ENCODE measurements at places on chromosomes 6 and 20.

- DNase-seq, result no peak
Measured at GRCh38 chr6:168968228-168968627, 285.4 kb downstream of the THBS2 start.

- no peak for DNase-seq
Measured at GRCh38 chr6:8683204-8683603, 247.9 kb upstream of the SLC35B3 start.

DNA sequence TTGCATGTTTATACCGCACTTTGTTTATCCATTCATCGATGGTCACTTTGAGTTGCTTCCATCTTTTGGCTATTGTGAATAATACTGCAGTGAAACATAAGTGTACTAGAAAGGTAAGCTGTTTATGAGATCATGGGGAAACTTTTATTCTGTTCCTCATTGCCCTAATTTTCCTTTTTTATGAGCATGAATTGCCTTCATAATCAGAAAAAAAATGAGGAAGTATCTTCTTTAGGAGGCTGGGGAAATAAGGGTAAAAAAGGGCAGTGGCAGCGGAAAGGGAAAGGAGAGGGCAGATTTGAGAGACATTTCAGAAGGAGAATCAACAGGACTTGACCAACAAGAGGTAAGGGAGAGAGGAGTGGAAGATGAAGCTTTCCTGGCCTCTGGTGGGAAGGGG lies 14.3 kb upstream of the SERINC3 start:
- DNase-seq, result no peak

DNA sequence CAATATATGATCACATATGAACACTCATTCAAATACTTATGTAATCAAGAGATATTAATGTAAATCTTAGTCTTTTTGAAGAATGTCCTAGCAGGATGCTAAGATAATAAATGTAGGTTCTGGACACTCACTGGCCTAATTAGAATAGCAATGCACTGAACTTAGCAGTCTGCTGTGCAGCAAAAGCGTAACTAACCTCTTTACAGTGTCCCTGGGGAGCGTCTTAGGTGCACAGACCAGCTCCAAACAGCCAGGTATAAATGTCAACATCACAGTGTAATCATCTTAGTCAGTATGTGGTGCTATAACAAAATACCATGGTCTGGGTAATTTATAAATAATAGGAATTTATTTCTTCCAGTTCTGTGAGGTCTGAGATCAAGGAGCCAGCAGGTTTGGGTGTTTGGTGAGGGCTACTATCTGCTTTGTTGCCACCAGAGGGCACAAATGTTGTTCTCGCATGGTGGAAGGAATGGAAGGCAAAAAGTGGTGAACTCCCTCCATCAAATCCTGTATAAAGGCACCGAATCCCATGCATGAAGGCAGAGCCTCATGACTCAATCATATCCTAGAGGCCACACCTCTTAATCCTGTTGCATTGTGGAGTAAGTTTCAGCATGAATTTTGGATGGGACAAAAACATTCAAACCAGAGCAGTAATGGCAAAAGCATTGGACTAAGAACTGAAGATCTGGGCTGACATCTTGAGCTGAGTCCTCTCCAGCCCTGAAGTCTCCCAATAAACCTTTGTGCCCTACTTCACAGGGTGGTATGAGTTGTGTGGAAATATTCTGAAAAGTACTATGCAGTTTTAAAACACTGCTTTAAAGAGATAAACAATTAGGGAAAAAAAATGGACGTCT lies 41.8 kb upstream of the FOXO3 start:
- DNase-seq, result no peak
